ENCODE measurements at places on chromosomes 5 and 9.

- DNase-seq, result no peak
These were observed 7.1 kb upstream of the AFAP1L1 start for GRCh38 chr5:149264439-149265067.

DNA sequence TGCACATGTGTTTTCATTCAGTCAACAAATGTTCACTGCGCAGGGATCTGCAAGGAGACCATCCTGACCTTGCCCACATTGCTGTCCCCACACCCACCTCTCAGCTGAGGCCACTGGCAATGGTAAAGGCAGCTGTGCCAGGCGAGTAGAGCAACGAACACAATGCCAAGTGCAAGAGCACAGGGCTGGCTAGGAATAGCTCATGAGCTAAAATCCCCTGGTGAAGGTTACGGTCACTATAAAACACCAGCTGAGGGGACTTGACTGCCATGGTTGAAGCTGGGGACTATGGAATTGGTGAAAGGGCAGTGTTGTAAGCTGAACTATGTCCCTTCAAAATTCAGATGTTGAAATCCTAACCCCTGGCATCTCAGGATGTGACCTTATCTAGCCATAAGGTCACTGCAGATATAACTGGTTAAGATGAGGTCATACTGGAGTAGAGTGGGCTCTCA lies 96.1 kb downstream of the OTULIN start:
- DNase-seq, result no peak

DNA sequence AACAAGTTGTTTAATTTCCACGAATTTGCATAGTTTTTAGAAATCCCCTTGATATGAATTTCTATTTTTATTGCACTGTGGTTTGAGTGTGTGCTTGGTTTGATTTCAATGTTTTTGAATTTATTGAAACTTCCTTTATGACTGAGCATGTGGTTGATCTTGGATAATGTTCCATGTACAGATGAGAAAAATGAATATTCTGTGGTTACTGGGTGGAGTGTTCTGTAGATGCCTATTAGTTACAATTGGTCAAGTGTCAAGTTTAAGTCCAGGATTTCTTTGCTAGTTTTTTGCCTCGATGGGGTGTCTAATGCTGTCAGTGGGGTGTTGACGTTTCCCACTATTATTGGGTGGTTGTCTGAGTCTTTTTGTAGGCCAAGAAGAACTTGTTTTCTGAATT lies 319.5 kb upstream of the ACTBL2 start:
- no peak for DNase-seq

GRCh38 chr9:122099271-122099869 lies 6.3 kb upstream of the TTLL11 start:
- peak; percentile 62 for DNase-seq

- DNase-seq, result no peak
These were observed 7.7 kb upstream of the P4HA2 start for GRCh38 chr5:132235340-132235739.

- DNase-seq, result no peak
These were observed 21.8 kb downstream of the CSNK1A1 start for GRCh38 chr5:149529463-149529862.

- no peak for DNase-seq
These were observed 308.6 kb upstream of the RPS23 start for GRCh38 chr5:82586661-82587310.

DNA sequence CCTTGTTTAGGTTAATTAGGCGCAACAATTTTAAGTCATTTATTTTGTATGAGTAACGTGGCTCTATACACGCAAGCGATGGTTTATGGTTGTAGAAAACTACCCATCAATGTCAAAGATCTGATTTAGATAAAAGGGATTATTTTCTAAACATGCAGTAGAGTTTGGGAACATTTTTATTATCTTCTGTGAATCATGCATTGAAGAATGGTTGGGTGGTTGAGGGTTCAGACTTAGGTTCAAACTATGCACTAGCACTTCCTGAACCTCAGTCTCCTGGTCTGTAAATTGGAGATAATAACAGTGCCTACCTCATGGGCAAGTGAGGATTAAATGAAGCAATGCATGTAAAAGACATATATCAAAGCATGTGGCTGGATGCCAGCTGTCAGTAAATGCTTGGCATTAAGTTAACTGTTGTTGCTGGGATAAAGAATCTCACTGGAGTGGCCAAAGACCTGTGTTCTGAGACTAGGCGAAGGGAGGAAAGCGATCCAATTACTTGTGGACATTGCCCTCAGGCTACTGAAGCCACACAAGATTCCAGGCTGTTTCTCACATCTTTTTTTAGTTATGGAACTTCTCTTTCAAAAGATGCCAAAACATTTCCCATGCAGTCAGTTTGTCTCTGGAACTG lies 1.1 kb upstream of the OTULINL start:
- no peak for DNase-seq

DNA sequence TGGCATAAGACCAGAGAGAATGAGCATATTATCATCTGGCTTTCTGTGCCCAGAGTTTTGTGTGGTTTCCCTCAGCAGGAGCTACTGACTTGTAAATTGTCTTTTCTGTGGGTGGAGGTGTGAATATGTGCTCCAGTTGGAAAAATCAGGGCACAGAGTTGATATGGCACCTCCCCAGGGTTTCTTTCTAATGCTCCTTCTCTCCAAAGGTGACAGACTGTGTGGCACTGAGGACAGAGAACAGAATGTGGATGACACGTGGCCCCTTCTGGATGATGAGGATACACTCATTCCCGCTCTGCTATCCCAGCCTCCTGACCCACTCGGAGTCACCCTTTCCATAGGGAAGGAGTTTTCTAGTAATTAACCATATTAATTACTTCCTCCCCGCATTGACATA lies 221.0 kb downstream of the ICE1 start:
- no peak for DNase-seq

DNA sequence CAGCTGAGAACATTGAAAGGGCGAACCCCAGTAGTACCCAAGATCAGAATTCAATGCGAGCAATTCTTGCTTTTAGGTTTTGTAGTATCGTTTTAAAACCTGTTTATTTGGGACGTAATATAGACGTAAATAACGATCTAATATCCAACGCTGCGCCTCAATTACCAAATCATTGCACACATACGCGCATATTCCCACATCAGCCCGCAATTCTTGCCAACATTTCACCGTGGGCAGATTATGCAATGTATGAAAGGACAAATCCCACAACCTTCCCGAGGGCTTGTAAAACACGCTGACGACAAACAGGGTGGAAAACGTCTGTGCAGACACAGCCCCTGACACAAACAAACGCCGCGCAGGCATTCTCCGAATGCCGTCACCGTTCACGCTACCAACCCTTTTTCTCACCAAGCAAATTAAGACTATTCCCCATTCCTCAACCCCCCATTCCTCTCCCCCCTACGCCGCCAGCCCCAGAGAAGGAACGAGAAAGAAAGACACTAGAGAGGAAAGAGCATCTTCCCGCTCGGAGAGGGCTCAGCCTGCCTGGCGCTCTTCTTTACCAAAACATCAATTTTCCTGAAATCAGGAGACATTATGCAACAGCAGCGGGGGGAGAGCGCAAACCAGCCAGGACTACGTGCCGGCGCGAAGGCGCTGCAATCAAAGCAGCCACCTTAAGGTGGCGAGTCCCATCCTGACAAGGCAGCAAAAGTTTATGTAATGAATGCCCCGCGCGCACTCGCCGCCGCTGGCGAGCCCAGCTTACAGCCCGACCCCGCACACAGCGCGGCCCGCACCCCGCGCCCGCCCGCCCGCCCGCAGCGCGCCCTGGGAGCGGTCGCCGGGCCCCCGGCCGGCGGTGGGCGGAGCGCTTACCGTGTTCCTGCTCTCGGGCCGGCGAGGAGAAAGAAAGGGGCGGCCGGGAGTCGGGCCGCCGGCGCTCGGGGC lies 597 bp downstream of the NFIL3 start:
- DNase-seq, result peak; percentile 41

- DNase-seq, result no peak
These were observed 8.8 kb upstream of the BARX1 start for GRCh38 chr9:93963969-93964368.

- no peak for DNase-seq
These were observed 136.5 kb upstream of the RAI14 start for GRCh38 chr5:34519489-34520220.

- DNase-seq, result no peak
These were observed 93.4 kb upstream of the KIF2A start for GRCh38 chr5:62212648-62213047.

GRCh38 chr9:90642570-90643539 lies at the start of gene DIRAS2:
Gene DIRAS2, minus strand, starts transcription at chr9:90642824. Its CDS starts 28,997 bp downstream, at chr9:90613827.
- peak; percentile 45 for DNase-seq

- no peak for DNase-seq
These were observed 25.8 kb downstream of the WNT8A start for GRCh38 chr5:138109463-138110265.

- DNase-seq, result no peak
These were observed 430.8 kb upstream of the TNC start for GRCh38 chr9:115548609-115549260.

DNA sequence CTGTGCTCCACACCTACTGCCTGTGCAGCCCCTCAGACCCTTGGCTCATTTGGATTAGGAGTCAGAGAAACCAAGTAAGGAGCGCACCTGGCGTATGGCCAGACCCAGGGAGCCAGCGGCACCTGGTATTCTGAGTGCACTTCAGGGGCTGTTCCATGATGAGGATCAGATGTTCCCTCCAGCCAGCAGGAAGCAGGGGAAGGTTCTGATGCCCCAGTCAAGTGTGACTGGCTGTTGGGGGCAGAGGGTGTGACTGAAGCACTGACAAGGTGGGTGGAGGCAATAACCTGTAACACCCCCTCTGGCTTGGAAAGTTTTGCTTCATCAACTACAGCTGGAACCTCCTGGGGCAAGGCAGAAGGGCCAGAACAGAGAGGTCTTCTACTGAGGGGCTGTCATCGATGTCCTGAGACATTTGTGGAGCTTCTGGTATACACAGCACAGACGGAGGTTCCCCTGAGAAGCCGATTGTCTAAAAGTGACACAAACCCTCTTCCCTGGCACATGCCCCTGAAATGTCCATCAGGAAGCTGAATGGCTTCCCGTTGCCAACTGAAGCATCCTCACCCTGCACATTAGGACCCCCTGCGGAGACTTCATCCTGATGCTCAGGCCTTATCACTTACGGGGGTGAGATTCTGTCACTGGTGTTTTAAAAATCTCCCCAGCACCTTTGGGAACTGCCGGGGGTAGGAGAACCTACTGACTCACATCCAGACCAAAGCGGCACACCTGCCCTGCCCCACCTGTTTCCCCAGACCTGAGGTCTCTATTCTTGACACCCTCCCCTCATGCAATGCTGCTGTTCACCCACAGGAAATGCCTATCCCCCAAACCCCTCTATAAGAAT lies 21.1 kb downstream of the TRAF1 start:
- no peak for DNase-seq

DNA sequence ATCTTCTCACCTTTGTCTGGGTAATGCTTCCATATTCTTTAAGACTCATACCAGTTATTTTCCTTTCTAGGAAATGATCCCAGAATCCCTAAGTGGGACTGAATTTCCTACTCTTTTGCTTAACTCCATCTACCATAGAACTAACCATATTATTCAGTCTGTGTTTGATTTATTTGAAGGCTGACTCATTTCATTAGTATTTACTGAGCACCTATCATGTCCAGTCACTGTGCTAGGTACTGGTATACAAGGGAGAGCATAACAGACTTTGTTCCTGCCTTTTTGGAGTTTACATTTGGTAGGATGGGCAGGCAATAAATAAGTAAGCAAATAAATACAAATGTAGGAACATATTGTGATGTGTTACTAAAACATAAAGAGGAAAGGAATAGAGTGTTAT lies 4.3 kb downstream of the NPR2 start:
- DNase-seq, result no peak

GRCh38 chr5:160221082-160221481 lies 8.2 kb upstream of the FABP6 start:
- DNase-seq, result no peak

DNA sequence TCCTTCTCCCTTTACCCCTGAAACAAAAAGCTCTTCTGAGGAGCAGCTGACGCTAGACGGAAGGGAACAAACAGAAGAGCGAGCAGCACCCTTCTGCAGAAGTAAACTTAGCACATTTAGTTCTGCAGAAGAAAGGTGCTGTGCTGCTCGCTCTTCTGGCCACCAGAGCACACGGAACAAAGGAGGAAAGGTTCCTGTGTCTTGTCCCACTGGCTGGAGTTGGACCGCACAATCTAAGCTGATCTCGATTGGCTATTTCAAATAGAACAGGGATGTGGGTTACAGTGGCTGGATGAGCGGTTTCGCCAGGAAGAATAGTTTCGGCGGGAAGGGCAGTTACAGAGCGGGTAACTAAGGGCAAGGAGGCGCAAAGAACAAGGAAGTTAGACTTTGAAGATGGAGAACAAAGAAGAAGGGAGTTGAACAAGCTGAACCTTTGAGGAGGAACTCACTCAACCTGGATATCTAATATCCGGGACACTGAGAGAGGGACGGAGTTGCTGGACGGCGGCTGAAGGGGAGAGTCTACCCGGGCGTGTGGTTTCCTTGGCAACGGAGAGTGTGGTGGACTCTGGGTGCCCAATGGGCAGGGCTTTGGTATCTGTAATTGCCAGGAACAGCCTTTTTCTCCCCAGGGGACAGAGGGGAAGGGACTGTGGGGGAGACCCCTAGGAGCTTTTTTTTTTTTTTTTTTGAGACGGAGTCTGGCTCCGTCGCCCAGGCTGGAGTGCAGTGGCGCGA lies 7.1 kb downstream of the GTF3C5 start:
- DNase-seq, result no peak

DNA sequence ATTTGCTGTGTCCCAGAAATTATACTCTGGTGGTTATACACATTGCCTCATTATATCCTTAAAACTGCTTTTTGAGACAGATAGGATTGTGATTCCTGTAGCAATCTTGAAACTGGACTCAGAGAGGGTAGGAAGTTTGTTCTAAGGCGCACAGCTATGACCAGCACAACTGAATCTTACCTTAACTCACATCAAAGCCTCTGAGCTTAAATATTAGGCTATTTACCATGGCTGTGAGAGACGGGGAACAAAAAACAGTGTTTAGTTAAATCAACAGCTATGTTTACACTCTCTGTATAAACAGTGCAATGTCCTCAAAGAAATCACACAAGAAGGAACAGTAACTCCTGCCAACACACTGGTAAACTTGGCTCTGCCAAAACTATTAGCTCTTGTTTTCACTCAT lies 50.9 kb upstream of the TUT7 start:
- DNase-seq, result no peak

DNA sequence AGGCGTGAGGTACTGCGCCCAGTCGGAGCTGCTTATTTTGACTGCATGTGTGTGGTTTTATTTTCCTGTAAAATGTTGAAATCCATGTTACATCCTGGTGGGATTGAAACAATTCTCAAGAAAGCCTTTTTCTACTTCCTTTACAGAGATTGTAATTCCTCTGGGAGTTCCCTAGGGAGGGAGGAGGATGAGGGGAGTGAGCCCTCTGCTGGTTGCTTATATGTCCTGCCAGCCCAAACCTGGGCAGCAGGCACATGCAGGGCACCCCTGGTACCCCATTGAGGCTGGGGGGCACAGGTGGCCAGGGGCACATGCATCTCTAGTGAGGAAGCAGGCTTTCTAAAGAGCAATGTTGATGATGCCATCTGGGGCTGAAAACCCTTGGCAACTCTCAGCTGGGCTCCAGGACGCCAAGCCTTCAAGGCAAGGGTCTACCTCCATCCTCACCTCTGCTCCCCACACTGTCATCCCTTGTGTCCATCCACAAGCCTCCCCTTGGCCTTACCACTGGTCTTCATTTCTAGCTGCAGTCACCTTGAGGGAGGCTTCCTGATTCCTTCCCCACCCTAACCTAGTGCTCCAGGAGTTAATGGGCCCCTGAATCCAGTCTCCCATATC lies 84.7 kb upstream of the TNFSF8 start:
- DNase-seq, result peak; percentile 70
